ENCODE measurements at places on chromosomes 12 and 14. TPM values are rescaled to one million over a fixed set of nuclear protein-coding genes. Genes with fewer than 3 reads are reported as not detected.

The CLEC4D gene
- total RNA-seq: not detected

- DNase-seq: no peak
These were observed 81.7 kb downstream of the CPNE8 start for GRCh38 chr12:38823738-38824137.

The APOF gene
- not detected for total RNA-seq

DNA sequence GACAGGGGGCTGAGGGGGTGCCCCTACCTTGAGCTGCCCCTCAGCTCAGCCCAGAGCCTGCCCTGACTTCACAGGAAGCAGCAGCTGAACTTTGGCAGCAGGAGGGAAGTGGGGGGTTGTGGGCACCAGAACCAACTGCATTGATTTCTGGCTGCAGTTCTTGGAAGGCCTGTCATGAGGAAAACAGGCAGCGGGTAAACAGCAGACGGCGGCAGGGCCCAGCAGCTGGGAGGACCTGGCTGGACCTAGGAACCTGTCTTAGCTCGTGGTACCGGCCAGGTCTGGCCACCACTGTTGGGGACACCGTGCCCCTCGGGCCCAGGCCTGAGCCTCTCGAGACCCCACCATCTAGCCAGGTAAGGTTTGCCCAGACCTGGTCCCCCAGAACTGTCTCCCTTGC lies 154.2 kb upstream of the MYL2 start:
- DNase-seq: no peak

The C14orf180 gene
- not detected for total RNA-seq

The ERO1A gene
- total RNA-seq: 81.4 TPM

DNA sequence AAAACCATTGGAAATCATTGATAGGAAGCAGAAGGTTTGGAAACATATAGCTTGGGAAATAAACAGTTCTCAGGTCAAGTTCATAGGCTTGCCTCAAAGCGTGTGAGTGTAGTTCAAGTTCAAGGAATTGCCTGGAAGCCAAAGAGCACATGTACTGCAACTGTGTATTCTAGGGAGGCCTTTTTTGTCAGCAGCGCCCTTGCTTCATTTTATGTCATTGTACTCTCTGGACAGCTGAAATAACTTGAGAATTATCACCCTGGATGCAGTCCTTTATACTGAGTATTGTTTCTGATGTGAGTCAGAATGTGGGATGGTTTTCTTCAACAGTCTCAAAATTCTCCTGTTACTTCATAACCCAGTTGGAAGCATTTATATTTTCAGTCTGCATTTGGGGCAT lies 16.0 kb upstream of the EVL start:
- no peak for DNase-seq

- no peak for DNase-seq
These were observed 64.5 kb downstream of the ACADS start for GRCh38 chr12:120790114-120790513.

The CLEC1B gene
- not detected for total RNA-seq

The SDR9C7 gene
- total RNA-seq: not detected

GRCh38 chr12:4663971-4664505 lies 15.1 kb downstream of the NDUFA9 start:
- DNase-seq: no peak

DNA sequence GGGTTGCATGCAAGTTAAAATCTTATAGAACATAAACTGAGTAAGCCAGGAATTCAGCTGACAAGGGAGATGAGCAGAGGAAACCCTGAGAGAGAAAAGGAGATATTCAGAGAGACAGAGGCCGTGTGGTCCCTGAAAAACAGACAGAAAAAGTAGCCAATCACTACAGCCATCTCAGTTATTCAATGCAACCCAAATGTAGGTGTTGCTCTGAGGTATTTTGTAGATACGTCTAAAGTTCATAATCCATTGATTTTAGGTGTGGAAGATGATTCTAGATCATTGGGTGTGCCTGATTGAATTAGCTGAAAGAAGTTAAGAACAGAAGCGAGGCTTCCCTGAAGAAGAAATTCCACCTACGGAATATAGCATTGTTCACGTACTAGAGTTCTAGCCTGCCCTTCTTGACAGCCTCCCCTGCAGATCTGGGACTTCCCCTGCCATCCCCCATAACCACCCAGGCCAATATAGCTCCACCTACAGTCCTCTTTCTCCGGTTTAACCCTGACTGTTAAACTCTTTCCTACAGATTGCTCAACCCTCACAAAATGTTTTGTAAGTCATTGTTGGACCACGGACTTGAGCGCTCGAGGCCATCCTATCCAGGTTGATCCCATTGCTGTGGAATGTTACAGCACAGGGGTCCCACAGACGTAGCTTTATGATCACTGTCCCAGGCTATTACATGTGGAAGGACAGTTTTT lies 21.7 kb downstream of the AICDA start:
- DNase-seq: no peak

DNA sequence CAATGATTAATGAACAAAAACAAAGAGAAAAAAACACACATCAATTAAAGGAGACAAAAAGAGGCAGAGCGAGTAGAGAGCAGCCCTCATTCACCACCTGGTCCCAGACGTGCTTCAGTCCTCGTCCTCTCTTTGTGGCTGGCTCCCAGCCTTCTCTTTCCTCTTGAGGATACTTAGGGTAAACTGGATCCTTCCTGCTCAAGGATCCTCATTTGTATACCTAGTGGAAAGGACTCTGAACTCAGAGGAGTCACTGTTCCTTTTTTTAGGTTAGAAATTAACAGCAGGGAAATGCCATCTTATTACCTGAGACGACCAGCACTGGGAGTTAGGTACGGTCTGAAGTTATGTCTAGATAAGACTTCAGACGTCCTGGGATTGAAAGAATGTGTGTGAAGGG lies 9.7 kb downstream of the MLEC start:
- DNase-seq: no peak

- no peak for DNase-seq
These were observed 126.3 kb upstream of the FGD4 start for GRCh38 chr12:32273063-32273522.

DNA sequence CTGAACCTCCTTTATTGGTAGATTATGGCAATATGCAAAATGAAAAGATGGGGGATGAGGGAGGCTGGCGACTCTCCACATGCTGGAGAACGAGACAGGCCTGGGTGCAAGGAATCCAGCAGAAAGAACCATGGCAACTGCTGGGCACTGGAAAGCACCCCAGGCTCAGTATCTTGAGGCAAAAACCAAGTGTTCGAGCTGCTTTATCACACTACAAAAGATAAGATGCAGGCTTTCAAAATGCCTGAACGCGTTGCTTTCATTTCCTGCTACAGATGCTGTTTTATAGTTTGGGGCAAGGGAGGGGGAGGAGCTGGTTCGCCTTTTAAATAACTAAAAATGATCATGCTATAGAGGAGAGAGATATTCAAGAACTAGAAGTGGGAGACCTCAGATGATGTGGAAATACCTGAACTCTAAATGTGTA lies 38.9 kb downstream of the NIN start:
- DNase-seq: no peak

GRCh38 chr12:62078020-62078419 lies 182.2 kb upstream of the USP15 start:
- DNase-seq: no peak

- no peak for DNase-seq
These were observed 4.0 kb upstream of the KCNH3 start for GRCh38 chr12:49534731-49535278.

- no peak for DNase-seq
These were observed 47.1 kb upstream of the TMEM263 start for GRCh38 chr12:106908561-106908960.

GRCh38 chr12:98154850-98155249 lies 360.5 kb upstream of the TMPO start:
- peak; percentile 15 for DNase-seq

The FAM186B gene
- 0.13 TPM for total RNA-seq

DNA sequence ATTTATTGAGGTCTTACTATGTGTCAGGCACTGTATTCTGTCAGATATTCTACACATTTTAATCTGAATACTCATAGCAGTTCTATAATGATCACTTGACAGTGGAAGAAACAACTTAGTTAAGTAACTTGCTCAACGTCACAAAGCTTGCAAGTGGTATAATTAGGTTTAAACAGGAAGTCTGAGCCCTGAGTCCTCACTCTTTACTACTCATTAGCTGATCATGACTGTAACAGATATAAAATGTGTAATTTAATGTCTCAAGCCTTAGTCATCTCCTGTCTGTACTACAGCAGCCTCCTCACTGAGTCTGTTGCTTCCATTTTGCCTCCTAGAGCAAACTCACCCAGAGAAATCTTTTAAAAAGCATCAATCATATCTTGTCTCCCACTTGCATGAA lies 38.9 kb downstream of the PPP4R4 start:
- DNase-seq: no peak

The SP7 gene
- total RNA-seq: not detected

The CELA1 gene
- not detected for total RNA-seq

- no peak for DNase-seq
These were observed 7.4 kb upstream of the TESPA1 start for GRCh38 chr12:54991991-54992375.

- DNase-seq: no peak
These were observed 94.1 kb upstream of the BMP4 start for GRCh38 chr14:54050759-54051158.

The RD3L gene
- not detected for total RNA-seq

GRCh38 chr12:118498171-118498570 lies 121.8 kb downstream of the SUDS3 start:
- DNase-seq: no peak

- DNase-seq: peak; percentile 65
These were observed 19.4 kb upstream of the EIF2B2 start for GRCh38 chr14:74983343-74983742.

GRCh38 chr14:101535232-101535631 lies 26.1 kb upstream of the DIO3 start:
- no peak for DNase-seq

All from pulmonary artery endothelial cell (primary cell).